Progenitor cell of endocrine pancreas (in vitro differentiated cells): ENCODE measurements at places on chromosomes 4 and X.

GRCh38 chr4:87654487-87655044 lies 4.5 kb downstream of the DMP1 start:
- no peak overlapping the region for H3K4me3 ChIP-seq
- no peak for DNase-seq
- no peak overlapping the region for H3K27ac ChIP-seq
- no peaks in the 10 kb centered on the region for H3K27me3 ChIP-seq

- no peaks in the 10 kb centered on the region for H3K27me3 ChIP-seq
- H3K27ac ChIP-seq: no peak overlapping the region
- DNase-seq: no peak
Measured at GRCh38 chr4:144178414-144178813, 37.9 kb upstream of the GYPA start.

DNA sequence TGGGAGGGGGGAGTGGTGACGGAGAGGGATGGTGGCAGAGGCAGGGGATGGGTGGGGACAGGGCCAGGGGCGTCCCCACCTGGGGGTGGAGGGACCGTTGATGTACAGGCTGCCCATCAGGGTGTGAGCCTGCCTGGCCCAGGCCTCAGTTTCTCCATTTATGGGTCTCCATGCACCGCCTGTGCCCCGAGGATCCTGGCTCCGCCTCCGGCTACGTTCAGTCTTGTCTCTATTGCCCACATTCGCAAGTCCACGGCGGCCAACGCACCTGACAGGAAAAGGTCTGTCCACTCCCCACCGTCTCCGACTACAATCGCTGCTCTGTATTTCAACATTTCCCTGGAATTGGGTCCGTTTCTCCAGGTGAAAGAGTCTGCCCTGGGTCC lies 96.3 kb upstream of the NKX1-1 start:
- H3K36me3 ChIP-seq: no peaks in the 10 kb centered on the region
- no peak for DNase-seq
- H3K27me3 ChIP-seq: peaks cover 11% of the 10 kb centered on the region

DNA sequence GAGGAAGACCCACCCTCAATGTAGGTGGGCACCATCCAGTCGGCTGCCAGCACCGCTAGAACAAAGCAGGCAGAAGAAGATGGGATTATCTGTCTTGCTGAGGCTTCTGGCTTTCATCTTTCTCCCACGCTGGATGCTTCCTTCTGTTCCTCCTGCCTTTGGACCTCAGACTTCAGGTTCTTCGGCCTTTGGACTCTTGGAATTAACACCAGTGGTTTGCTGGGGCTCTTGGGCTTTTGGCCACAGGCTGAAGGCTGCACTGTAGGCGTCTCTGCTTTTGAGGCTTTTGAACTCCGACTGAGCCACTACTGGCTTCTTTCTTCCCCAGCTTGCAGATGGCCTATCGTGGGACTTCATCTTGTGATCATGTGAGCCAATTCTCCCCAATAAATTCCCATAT lies 55.1 kb downstream of the PDLIM5 start:
- peaks cover 21% of the 10 kb centered on the region for H3K4me1 ChIP-seq
- DNase-seq: no peak
- no peak overlapping the region for H3K4me3 ChIP-seq
- no peaks in the 10 kb centered on the region for H3K27me3 ChIP-seq
- peaks cover 2% of the 10 kb centered on the region for H3K36me3 ChIP-seq

DNA sequence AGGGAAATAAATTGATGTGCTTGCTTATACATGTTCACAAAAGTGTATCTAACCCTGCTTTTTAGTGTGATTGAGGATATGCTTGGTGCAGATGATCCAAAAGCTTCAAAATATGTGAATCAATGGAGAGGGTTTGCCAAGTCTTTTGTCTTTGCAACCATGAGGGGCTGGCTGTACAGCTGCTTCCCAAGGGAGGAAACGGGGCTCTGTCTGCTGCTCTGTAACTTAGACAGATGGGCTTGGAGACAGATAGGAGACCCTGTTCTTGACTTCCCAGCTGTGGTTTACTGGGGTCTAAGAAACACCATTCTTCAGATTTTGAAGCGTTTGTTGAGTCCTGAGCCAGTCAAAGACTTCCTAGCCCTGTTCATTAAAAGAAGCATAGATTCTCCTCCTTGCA lies 152.3 kb downstream of the DCLK2 start:
- H3K4me1 ChIP-seq: peaks cover 15% of the 10 kb centered on the region
- no peaks in the 10 kb centered on the region for H3K27me3 ChIP-seq
- no peak overlapping the region for H3K27ac ChIP-seq
- H3K36me3 ChIP-seq: peaks cover 5% of the 10 kb centered on the region

- H3K36me3 ChIP-seq: no peaks in the 10 kb centered on the region
- no peaks in the 10 kb centered on the region for H3K4me1 ChIP-seq
- no peak for DNase-seq
- H3K4me3 ChIP-seq: no peak overlapping the region
- no peaks in the 10 kb centered on the region for H3K27me3 ChIP-seq
Measured at GRCh38 chr4:131091896-131092295, 1995.9 kb downstream of the C4orf33 start.

DNA sequence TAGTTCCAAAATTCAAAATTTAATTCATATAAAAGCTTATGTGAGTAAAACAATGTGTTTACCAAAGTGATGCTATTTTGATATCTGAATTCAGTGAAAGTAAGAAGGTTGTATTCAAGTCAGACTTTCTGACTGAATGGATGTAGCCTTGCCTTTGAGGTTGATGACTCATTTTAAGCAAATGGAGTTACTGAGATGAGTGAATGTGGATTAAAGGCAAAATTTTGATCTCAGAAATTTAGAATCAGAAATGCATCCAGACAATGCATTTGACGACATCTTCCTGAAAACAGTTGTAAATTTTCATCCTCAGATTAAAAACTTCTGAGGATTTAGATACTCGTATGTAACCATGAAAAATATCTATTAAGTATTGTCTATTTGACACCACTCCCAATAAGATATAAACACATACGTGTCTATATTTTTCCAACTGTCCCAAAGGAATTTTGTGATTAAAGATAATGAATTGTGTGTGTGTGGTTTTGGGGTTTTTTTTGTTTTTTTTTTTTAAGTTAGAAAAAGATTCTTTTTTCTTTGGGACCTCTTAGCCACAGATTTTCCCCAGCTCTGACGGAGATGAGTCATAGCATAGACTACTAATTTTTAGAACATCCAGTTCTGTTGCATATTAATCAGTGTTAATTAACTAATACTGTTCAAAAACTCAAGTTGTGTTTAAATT lies 34.4 kb downstream of the NFKB1 start:
- H3K27me3 ChIP-seq: no peaks in the 10 kb centered on the region
- H3K27ac ChIP-seq: no peak overlapping the region
- no peak overlapping the region for H3K4me3 ChIP-seq

GRCh38 chr4:82708982-82709381 lies 89.6 kb downstream of the SCD5 start:
- peaks cover 14% of the 10 kb centered on the region for H3K4me1 ChIP-seq
- no peak for DNase-seq
- no peak overlapping the region for H3K27ac ChIP-seq

DNA sequence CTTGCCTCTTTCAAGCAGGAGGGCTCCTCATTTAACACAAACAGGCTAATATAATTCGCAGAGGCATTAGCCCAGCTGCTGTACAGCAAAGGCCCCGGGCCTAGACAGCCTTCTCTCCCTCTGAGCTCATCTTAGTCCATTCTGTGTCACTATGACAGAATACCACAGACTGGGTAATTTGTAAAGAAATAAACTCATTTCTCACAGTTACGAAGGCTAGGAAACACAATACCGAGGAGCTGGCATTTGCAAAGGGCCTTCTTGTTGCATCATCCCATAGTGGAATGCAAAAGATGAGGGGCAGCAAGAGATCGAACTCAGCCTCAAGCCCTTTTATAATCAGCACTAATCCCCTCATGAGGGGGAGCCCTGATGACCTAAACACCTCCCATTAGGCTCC lies 48.5 kb downstream of the TSPAN5 start:
- no peak overlapping the region for H3K4me3 ChIP-seq
- no peaks in the 10 kb centered on the region for H3K36me3 ChIP-seq
- DNase-seq: no peak
- no peak overlapping the region for H3K27ac ChIP-seq

DNA sequence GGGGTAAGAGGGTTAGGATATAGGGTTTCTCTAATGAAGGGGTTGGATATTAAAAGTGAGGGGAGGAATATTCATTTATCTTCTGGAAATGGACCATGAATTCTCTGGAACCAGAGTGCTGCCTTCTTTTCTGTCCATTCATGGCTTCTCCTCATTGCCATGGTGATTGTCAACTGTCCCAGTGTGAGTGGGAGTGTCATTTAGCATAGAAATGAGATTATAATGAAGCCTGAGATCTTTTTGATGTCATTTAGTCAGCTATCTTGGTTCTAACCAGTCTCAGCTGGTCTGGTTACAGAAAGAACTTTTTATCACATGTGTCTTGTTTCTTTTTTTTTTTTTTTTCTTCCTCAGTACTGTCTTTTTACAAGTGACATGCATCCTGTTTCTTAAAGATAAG lies 497.3 kb upstream of the PITX2 start:
- no peaks in the 10 kb centered on the region for H3K4me1 ChIP-seq
- H3K4me3 ChIP-seq: no peak overlapping the region
- H3K27me3 ChIP-seq: no peaks in the 10 kb centered on the region
- DNase-seq: no peak
- no peak overlapping the region for H3K27ac ChIP-seq
- no peaks in the 10 kb centered on the region for H3K36me3 ChIP-seq

GRCh38 chr4:171101845-171102244 lies 711.4 kb upstream of the GALNTL6 start:
- no peaks in the 10 kb centered on the region for H3K4me1 ChIP-seq
- no peak overlapping the region for H3K27ac ChIP-seq
- H3K4me3 ChIP-seq: no peak overlapping the region
- no peak for DNase-seq

GRCh38 chr4:17512973-17513665 lies 1.2 kb upstream of the QDPR start:
- H3K27me3 ChIP-seq: peaks cover 10% of the 10 kb centered on the region
- peaks cover 2% of the 10 kb centered on the region for H3K36me3 ChIP-seq

GRCh38 chr4:23876418-23877089 lies 13.3 kb downstream of the PPARGC1A start:
- no peaks in the 10 kb centered on the region for H3K36me3 ChIP-seq
- no peak overlapping the region for H3K4me3 ChIP-seq

DNA sequence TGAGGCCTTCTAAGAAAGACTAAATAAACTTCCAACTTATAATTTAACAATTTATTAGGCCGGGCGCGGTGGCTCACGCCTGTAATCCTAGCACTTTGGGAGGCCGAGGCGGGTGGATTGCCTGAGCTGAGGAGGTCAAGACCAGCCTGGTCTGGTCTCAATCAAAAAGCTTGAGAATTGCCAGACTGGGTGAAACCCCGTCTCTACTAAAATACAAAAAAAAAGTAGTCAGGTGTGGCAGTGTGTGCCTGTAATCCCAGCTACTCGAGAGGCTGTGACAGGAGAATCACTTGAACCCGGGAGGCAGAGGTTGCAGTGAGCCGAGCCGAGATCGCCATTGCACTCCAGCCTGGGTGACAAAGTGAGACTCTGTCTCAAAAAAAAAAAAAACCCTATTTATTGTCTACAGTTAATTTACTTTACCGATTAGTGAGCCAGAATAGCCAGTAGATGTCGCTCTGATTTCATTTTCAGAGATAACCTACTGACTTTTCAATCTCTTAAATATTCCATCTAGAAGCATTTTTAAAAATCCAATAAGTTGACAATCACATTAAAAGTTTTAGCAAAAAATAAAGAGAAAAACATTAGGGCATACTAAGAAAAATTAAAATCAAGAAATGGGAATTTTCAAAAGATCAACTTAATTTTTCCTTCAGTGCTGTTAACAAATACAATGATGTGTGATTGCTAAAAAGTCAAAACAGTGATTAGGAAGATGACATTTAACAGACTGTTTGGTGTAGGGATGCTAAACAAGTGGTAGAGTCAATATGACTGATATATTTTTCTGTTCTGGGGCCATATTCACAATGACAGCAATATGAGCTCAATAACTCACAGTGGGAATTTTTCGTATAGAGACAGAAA lies 4.3 kb upstream of the SHROOM3 start:
- no peaks in the 10 kb centered on the region for H3K27me3 ChIP-seq
- peak overlapping the region; percentile 48 for H3K4me3 ChIP-seq
- H3K27ac ChIP-seq: no peak overlapping the region
- no peak for DNase-seq
- no peaks in the 10 kb centered on the region for H3K36me3 ChIP-seq

DNA sequence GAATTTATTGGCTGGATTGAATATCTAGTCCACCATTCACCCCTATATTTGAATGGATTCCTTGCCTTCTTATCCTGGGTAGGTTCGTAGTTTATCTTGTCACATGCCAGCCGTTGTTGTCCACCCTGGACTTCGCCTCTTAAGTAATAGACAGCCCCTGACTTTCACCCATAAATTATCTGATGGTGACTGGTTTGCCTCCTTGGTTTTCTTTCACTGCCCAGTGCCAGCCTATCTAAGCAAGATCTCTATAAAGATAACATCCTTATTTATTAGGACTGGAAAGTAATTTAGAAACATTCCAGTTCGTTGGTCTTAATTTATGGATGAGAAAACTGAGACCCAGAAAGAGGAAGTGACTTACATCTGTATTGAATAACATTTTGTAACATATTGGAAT lies 410.3 kb downstream of the RPA4 start:
- peaks cover 2% of the 10 kb centered on the region for H3K36me3 ChIP-seq
- H3K27ac ChIP-seq: no peak overlapping the region
- DNase-seq: no peak
- peaks cover 5% of the 10 kb centered on the region for H3K4me1 ChIP-seq

- no peak overlapping the region for H3K4me3 ChIP-seq
- no peaks in the 10 kb centered on the region for H3K4me1 ChIP-seq
- H3K27ac ChIP-seq: no peak overlapping the region
- H3K27me3 ChIP-seq: no peaks in the 10 kb centered on the region
Measured at GRCh38 chrX:56759736-56760409, 30.8 kb downstream of the NBDY start.

DNA sequence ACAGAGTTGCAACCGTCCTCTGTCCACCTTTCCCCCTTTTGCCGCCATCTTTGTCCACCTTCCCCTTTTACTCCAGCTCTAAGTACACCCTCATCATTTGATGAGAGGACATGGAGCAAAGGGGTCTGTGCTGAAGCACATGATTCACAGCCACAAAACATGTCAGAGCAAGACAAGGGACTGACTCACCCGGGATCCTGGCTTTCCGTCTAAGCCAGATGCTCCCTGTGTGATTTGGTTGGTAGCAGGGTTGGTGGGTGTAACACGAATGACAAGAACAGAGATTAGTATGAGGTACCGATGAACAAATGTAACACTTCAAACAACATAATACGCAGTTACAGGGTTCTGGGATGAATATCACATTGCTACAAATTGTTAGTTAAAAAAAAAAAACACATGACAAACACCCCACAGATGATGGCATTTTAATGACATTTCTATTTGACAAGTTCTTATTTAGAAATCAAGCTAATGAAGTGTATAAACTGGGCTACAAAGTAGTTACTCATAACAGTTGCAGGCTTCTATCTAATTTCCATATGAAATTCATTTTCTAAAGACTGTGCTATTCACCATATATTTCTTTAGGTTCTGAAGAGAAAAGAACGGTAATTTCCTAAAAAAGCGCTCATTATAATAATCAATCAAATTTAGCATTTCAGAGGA lies 71.4 kb upstream of the ETNPPL start:
- H3K4me1 ChIP-seq: peaks cover 2% of the 10 kb centered on the region
- H3K27me3 ChIP-seq: peaks cover 20% of the 10 kb centered on the region
- H3K27ac ChIP-seq: no peak overlapping the region
- H3K4me3 ChIP-seq: no peak overlapping the region
- no peak for DNase-seq
- no peaks in the 10 kb centered on the region for H3K36me3 ChIP-seq

- peak overlapping the region; percentile 82 for H3K4me3 ChIP-seq
- H3K27me3 ChIP-seq: peaks cover 11% of the 10 kb centered on the region
- H3K4me1 ChIP-seq: peaks cover 4% of the 10 kb centered on the region
- DNase-seq: peak; percentile 42
- peak overlapping the region; percentile 96 for H3K27ac ChIP-seq
- no peaks in the 10 kb centered on the region for H3K36me3 ChIP-seq
Measured at GRCh38 chr4:83109480-83110222, 4.9 kb downstream of the PLAC8 start.
